GM23248 (cell line): ENCODE measurements at places on chromosomes 6 and 20. TPM values are rescaled to one million over a fixed set of nuclear protein-coding genes. Genes with fewer than 3 reads are reported as not detected.

DNA sequence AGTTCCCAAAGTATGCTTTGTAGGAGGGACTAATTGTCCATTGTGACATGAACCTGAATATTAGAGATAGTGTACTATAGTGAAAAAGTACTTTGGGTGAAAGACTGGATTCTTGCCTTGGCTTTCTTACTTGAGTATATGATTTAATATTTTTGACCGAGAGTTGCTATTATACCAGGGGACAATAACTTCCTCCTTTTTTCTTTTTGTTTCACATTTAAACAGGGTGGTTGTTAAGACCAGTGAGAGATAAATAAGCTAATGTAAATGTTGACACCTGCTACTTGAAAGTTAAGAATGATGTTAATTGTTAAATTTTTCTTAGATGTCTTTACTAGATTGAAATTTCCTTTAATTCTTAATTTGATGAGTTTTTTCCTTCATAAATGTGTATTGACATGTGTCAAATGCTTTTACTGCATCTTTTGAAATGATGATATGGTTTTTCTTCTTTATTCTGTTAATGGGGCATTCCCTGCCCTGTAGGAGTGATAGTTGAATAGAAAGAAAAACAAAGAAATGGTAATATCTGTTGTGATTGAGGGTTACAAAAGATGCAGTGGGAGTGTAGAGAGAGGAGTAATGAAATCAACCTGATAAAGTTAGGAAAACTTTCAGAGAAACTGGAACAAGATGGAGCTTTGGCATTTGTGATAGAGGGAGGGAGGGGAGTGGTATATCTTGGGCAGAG is 48.4 kb downstream of the ZFAND3 start:
- peaks cover 46% of the 10 kb centered on the region for H3K4me1 ChIP-seq
- no peaks in the 10 kb centered on the region for H3K36me3 ChIP-seq
- peak overlapping the region; percentile 56 for H3K27ac ChIP-seq

DNA sequence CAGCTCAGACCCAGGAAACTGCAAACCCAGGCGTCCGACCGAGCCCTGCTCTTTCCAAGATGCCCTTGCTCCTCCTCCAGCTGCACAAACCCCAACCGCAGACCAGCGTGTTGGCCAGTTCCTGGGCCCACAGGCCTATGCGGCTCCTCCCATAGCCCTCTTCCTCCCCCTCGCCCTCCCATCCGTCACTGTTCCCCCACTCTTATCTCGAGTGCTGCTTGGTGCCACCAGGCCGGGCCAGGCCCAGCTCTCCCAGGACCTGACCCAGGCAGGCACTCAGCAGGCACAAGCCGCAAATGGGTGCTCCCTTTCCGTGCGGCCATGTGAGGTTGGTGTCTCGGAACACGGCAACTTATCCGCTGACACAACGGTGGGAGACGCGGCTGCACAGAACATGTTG is 28.6 kb downstream of the ADRM1 start:
- no peak overlapping the region for H3K27ac ChIP-seq
- H3K4me1 ChIP-seq, result no peaks in the 10 kb centered on the region
- H3K36me3 ChIP-seq, result no peaks in the 10 kb centered on the region
- no peak for DNase-seq

GRCh38 chr6:1624851-1625781 is 15.4 kb downstream of the FOXC1 start:
- H3K27ac ChIP-seq, result no peak overlapping the region
- no peaks in the 10 kb centered on the region for H3K36me3 ChIP-seq
- H3K4me3 ChIP-seq, result peak overlapping the region; percentile 89
- peak; percentile 81 for DNase-seq

- no peaks in the 10 kb centered on the region for H3K36me3 ChIP-seq
- H3K4me3 ChIP-seq, result no peak overlapping the region
- no peaks in the 10 kb centered on the region for H3K27me3 ChIP-seq
- no peaks in the 10 kb centered on the region for H3K4me1 ChIP-seq
- H3K27ac ChIP-seq, result no peak overlapping the region
Measured at GRCh38 chr6:156430386-156430785, 346.8 kb upstream of the ARID1B start.

DNA sequence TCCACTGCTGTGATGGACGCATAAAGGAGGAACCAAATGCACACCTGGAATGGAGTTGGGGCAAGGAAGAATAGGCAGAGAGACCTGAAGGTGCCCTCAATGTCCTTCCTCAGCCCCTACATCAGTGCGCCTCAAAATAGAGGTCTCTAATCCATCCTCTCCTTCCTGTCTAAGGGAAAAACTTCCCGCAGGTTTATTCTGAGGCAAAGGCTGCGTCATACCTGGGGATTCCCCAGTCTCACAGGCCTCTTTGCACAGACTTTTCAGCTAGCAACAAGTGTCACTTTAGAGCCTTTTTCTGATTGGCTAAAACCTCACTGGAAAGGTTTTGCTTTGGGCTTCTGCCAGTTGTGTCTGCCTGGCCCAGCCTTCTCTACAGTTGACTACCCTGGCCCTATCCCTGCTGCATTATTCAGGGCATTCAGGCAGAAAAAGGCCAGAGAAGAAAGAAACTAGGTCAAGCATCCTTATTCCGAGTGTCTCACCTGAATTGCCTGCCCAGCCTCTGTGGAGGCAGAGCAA is 1.8 kb upstream of the HLA-DQB1 start:
- H3K4me3 ChIP-seq, result no peak overlapping the region
- no peaks in the 10 kb centered on the region for H3K4me1 ChIP-seq
- H3K27ac ChIP-seq, result no peak overlapping the region
- DNase-seq, result peak; percentile 24

DNA sequence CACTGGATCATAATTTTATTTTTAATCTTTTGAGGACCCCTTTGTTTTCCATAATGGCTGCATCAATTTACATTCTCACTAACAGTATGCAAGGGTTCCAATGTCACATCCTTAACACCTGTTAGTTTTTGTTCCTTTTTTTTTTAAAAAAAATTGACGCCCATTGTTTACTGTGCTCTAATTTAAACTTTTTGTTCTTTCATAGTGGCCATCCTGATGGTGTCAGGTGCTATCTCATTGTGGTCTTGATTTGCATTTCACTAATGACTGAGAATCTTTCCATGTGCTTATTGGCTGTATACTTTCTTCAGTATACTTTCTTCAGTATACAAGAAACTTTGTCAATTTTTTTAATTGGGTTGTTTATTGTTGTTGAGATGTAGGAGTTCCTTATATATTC is 347.0 kb downstream of the RNGTT start:
- no peaks in the 10 kb centered on the region for H3K36me3 ChIP-seq
- H3K4me1 ChIP-seq, result no peaks in the 10 kb centered on the region
- DNase-seq, result no peak
- H3K27me3 ChIP-seq, result no peaks in the 10 kb centered on the region
- no peak overlapping the region for H3K4me3 ChIP-seq
- H3K27ac ChIP-seq, result no peak overlapping the region

DNA sequence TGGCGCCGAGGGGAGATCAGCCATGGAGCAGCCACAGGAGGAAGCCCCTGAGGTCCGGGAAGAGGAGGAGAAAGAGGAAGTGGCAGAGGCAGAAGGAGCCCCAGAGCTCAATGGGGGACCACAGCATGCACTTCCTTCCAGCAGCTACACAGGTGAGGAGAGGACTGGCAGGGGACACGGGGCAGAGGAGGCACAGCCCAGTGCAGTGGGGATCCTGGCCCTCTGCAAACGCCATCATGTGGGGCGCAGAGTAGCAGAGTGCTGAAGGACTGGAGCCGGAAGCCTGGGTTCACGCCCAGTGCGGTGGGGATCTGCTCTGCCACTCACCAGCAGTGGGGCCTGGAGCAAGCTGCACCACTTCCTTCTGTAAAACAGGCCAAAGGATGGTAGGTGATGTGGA is 41.1 kb upstream of the FANCE start:
- no peak for DNase-seq
- no peaks in the 10 kb centered on the region for H3K27me3 ChIP-seq
- no peaks in the 10 kb centered on the region for H3K36me3 ChIP-seq
- H3K4me3 ChIP-seq, result no peak overlapping the region

DNA sequence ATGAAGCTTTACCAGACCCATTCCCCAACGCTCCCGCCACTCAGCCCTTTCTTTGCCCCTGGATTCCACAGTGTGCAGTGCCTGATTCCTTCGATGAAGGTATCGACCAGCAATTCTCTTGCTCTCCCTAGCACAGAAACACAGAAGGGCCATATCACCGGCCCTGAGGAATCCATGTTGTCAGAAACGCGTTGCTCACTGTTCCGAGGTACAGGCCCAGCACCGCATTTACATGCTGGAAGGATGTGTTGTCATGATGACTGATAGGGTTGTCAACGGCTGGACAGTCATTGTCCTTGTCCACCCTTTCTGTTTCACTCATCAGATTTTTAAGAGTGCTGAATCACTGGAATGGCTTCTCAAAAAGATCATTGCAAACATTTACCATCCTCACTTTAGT is 57.2 kb upstream of the GPR6 start:
- no peak for DNase-seq
- no peaks in the 10 kb centered on the region for H3K4me1 ChIP-seq
- H3K27ac ChIP-seq, result no peak overlapping the region
- no peaks in the 10 kb centered on the region for H3K36me3 ChIP-seq

- H3K27me3 ChIP-seq, result no peaks in the 10 kb centered on the region
- H3K36me3 ChIP-seq, result no peaks in the 10 kb centered on the region; the same call in 1 of the 2 replicates
- H3K27ac ChIP-seq, result peak within 1 kb of the TSS; percentile 68
- 0 out of 2 replicates have a peak, but pooled peaks cover 5% of the 10 kb centered on the region for H3K4me1 ChIP-seq
- peak within 1 kb of the TSS; percentile 79 for H3K4me3 ChIP-seq
Measured at GRCh38 chr6:73452107-73452461, at the start of gene CGAS. Gene CGAS (minus strand): TSS chr6:73452297. CDS start chr6:73452181, 116 bp downstream.

DNA sequence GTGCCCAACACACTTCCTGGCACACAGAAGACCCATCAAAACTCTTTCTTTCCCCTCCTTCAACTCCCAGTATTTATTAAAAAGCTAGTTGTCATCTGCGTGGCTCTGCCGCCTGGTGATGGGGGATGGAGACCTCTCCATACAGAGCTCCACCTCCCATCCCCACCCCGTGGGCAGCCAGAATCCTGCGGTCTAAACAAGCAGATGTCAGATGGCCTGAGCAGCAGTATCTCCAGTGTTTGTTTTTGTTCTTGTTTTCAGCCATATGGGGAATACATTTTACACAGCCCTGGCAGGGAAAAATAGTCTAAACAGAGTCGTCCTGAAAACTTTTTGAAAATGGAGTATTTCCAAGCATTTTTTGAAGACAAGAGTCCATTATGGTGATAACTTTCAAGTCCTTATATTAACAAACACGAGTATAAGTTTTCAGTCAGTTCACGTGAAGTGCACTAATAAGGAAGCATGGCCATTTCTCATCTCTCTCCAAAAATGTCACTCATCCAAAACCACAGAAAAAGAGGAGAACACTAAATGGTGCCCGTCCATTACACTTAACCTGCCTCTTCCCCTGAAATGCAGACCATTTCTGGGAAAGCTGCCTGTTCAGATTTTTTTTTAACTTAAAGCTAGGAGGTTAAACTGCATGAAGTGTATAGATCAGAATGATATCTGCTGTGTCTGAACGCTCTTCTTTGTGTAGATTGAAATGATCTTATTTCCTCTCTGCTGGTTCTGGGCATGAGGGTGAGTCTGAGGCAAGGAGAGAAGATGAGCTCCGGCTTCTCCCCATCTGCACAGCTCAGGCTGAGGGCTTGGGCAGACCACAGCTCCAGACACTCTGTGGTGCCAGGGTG is 91.0 kb downstream of the TCP11 start:
- H3K4me1 ChIP-seq, result peaks cover 45% of the 10 kb centered on the region
- no peaks in the 10 kb centered on the region for H3K36me3 ChIP-seq
- H3K27ac ChIP-seq, result no peak overlapping the region
- H3K27me3 ChIP-seq, result no peaks in the 10 kb centered on the region
- DNase-seq, result peak; percentile 68
- no peak overlapping the region for H3K4me3 ChIP-seq

DNA sequence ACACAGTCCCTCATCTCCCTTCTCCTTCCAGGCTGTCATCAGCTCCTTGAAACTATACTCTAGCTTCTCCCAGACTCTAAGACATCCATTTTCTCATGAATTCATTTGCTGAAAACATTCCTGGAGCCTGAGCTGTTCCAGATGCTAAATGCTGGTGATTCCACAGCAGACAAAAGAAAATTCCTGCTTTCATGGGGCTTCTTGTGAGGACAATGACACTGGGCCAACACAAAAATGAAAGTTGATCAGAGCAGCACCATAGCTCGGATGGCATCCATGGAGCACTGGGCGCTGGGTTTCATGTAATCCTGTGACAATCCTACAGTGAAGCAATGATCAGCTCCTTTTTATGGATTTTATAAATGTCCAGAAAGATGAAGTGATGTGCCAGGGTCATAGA is 47.4 kb upstream of the STX16 start:
- DNase-seq, result peak; percentile 61
- H3K27me3 ChIP-seq, result no peaks in the 10 kb centered on the region
- no peak overlapping the region for H3K27ac ChIP-seq
- H3K4me3 ChIP-seq, result no peak overlapping the region
- peaks cover 10% of the 10 kb centered on the region; the same call in 1 of the 2 replicates for H3K4me1 ChIP-seq

GRCh38 chr6:151349651-151350270 is 41.6 kb downstream of the ZBTB2 start:
- H3K4me3 ChIP-seq, result no peak overlapping the region
- no peak for DNase-seq
- no peaks in the 10 kb centered on the region for H3K27me3 ChIP-seq
- no peaks in the 10 kb centered on the region for H3K4me1 ChIP-seq
- no peaks in the 10 kb centered on the region; the same call in 1 of the 2 replicates for H3K36me3 ChIP-seq

DNA sequence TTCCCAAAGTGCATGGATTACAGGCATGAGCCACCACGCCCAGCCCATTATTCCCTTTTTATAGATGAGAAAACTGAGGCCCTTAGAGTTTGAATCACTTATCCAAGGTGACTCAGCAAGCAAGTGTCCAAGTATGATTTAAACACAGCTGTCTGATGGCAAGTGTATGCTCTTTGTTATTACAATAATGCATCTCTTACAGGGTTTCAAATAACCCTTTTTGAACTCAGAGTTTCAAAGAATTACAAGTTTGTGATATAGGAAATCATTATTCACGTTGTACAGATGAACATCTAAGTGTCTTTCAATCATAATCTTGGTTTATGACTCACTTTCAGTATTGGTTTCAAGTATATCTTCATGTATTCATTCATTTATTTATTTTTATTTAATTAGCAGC is 63.0 kb downstream of the CD83 start:
- H3K36me3 ChIP-seq, result no peaks in the 10 kb centered on the region
- no peak for DNase-seq
- H3K27me3 ChIP-seq, result peaks cover 4% of the 10 kb centered on the region; the same call in 1 of the 2 replicates
- no peak overlapping the region for H3K27ac ChIP-seq
- H3K4me1 ChIP-seq, result 0 out of 2 replicates have a peak, but pooled peaks cover 9% of the 10 kb centered on the region

SPEF1 gene
- not detected in 2 replicates for total RNA-seq

RBBP8NL gene
- not detected in 2 replicates for total RNA-seq

CLPSL2 gene
- not detected in 2 replicates for total RNA-seq

SCUBE3 gene
- total RNA-seq, result 31.5 and 31.6 TPM in 2 replicates

STMN3 gene
- 26.8 and 37.6 TPM in 2 replicates for total RNA-seq

ZFP57 gene
- not detected in 2 replicates for total RNA-seq
